ENCODE measurements at places on chromosomes 1 and 21.

DNA sequence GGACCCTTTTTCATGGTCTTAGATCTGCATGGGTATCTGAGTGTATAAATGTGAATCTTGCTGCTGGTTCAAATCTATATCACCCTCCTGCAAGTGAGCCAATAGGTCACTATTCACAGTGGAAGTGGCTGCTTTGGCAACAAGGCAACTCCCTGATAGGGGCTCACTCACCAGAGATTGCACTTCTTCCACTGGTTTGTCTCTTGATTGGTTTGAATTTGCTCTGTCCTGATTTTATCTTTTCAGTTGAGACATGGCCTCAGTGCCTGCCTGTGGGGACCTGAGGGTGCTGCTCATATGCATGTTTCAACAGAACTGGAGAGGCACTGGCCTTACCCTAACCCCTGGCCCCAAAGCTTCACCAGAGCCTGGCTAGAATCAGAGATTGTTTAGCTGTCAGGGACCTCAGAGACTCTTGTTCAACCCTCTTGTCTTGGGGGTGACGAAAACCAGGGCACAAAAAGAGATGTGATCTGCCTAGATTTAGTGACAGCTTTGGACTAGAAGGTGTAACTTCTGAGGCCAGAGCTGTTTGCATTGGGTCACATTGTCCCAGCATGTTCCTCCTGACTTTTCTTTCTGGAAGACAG lies 16.9 kb downstream of the AVPR1B start:
- DNase-seq: no peak

DNA sequence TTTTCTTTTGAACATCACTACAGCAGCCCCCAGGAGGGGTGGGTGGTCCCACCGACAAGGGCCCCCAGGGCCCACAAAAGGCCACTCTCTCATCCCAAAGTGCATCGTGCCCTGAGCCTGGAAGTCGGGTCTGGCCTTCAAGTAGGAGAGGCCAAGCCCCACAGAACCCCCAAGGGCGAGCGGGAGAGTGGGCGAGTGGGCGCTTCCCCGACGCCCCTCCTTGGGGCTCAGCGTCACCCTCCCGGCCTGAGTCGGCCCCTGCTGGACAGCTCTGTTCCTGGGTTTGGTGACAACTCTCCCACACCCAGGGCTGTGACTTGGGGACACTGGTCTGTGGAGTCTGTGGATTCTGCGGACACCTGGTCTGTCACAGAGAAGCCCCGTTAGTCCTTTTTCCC lies 42.2 kb upstream of the COL18A1 start:
- no peak for DNase-seq

DNA sequence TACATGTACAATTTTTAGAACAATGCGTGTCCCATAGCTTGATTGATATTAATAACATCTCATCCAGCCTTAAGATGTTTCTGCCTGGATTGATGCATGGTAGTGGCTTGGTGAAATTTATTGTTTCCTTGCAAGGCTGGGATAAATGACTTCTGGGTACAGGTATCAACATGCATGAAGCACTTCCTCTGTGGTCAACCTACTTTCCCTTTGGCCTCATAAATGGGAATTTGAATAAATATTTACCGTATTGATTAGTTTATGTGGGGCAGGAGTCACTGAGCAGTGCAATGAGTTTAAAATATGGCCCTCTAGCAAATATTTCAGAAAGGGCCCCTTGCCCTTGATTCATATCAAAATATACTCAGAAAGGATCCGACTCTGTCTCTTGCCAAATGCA lies 83.9 kb upstream of the KCNE2 start:
- DNase-seq: no peak

DNA sequence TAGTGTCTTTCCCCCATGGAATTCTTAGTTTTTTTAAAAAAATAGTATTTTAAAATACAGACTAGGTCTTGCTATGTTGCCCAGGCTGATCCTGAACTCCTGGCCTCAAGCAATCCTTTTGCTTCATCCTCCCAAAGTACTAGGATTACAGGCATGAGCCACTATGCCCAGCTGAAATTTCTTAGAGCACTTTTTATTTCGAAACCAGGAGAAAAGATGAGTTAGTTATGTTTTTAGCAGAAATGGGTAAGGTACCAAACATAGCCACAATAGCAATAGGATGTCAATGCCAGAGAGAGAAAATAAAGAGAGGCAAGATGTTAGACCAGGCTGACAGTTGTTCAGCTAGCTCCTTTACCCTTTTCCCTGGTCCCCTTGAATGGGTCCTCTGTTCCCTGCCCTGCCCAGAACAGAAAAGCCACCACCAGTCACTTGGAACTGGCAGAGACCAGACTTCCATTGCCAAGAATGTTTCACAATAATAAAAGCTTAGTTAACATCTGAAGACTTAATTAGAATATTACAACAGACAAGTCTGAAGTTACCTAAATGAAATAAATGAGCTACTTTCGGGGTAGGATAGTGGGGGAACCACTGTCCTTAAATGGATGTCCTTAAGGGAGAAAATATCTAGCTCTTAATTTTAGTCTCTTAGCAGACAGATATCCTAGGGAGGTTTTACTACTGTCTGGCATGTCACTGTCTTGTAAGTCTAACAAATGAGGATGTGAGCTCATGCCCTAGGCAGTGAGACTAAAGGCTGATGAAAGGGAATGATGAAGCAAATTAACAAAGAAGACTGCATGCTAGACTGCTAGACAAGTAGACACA lies 54.3 kb downstream of the ABL2 start:
- DNase-seq: no peak

GRCh38 chr21:42452401-42453223 lies 43.4 kb downstream of the RSPH1 start:
- no peak for DNase-seq

- peak; percentile 68 for DNase-seq
Observed at GRCh38 chr1:172906778-172907592, 143.8 kb downstream of the TNFSF18 start.

- no peak for DNase-seq
Observed at GRCh38 chr1:199954699-199955098, 72.8 kb upstream of the NR5A2 start.

- no peak for DNase-seq
Observed at GRCh38 chr1:48523558-48523957, 51.6 kb upstream of the SPATA6 start.

GRCh38 chr1:40519517-40519916 lies 10.9 kb downstream of the EXO5 start:
- no peak for DNase-seq

GRCh38 chr1:98021126-98021525 lies 100.3 kb upstream of the DPYD start:
- no peak for DNase-seq

DNA sequence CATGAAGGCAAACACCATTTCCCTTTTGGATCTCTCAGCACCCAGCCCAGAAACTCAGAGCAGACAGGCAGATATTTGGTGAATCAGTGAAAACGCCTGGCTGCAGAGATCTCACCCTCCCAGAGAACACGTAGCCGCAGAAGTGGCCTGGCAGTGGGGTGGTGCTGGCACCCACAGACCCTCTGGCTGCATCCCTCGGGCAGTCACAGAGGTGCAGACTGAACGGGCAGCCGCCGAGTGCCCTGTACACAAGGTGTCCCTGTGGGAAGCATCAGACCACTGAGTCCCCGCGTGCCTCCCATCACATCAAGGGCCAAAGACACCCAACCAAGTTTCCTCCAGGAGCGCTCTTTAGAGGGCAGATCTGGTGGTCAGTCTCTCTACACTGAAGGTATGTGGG lies 12.1 kb downstream of the FAM89A start:
- no peak for DNase-seq

GRCh38 chr1:161720422-161720821 lies 922 bp upstream of the FCRLB start:
- no peak for DNase-seq

GRCh38 chr1:197303463-197303862 lies 35.4 kb downstream of the CRB1 start:
- DNase-seq: no peak

GRCh38 chr1:38047603-38048141 lies 1.1 kb upstream of the POU3F1 start:
- no peak for DNase-seq

DNA sequence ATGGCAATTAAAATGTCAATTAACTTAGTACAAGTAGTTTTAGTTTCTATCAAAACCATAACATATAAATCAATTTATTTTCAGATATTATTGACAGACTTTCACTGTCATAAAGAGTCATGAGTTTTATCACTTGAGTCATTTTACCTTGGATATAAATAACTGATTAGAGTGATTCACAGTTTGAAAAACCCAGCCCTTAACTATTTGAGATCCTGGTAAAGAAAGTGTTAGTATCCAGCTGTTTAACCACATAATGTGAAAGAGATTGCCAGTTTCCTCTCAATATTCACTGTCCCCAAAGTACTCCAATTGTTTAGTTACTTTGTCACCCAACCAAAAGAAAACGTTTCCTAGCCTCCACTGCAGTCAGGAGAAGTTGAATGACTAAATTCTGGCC lies 91.3 kb downstream of the UCHL5 start:
- DNase-seq: no peak

DNA sequence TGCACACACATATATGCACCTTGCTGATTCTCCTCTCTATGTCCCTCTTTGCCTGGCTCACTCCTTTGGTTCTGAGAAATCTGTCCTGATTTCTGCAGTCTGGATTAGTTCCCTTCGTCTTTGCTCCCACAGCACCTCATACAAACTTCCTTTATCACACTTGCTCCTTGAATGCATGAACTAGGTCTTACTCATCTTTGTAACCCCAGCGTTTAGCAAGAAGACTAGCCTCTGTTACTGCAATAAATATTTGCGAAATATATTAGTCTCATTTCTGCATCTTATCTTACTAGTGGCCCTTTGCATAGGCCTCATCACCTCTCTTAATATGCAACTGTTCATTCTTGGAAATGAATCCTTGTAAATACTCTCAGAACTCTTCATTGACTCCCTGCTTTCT lies 11.4 kb downstream of the SMYD2 start:
- DNase-seq: no peak

- DNase-seq: no peak
Observed at GRCh38 chr1:60091195-60091715, 17.7 kb upstream of the C1orf87 start.

GRCh38 chr1:11720033-11720376 lies 15.9 kb upstream of the AGTRAP start:
- DNase-seq: no peak

GRCh38 chr1:161176468-161177111 lies 717 bp downstream of the B4GALT3 start:
- no peak for DNase-seq

DNA sequence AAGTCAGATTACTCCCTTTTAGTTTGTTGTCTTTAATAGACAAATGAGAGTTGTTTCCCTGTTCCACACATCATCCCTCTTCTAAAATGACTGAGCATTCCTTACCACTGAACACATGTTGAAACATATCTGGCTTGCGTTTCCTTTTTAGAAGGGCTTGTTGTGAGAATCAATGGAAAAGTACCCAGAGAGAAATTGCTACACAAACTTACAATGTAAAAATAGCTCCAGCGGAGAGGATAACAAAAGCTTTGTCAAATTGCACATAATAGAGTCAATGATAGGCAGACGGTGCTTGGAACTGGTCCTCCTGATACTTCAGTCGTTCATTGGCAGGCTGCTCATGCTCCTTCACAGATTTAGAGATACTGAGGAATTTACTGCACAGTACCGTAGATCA lies 123.9 kb downstream of the CYYR1 start:
- peak; percentile 68 for DNase-seq

DNA sequence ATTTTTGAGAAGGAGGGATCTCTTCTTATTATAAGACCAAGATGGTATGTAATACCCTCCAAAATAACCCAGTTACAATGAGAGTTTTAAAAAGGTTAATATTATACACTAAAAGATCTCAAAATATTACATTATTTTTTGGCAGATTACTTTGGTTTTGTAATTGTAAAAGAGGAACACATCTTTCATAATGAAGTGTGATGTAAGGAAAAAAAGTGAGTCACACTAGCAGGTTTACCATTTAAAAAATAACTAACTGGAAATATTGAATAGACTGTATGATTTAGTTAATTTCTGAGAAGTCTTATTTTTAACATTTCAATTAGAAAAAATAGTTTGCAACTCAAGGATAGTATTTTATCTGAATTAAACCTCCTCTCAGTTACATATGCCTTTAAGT lies 1.1 kb downstream of the F5 start:
- no peak for DNase-seq

- DNase-seq: no peak
Observed at GRCh38 chr1:204431310-204432184, 19.9 kb upstream of the PPP1R15B start.

Data from fibroblast of skin of left biceps (primary cell).